Activated CD4-positive, alpha-beta T cell treated with anti-CD3 and anti-CD28 coated beads for 4 hours (primary cell): ENCODE measurements at places on chromosomes 12 and 14.
A peak's percentile ranks its signal among the peaks of the same experiment; 100 is the strongest.

- DNase-seq, result peak; percentile 15
Observed at GRCh38 chr12:92912052-92912451, 17.0 kb downstream of the EEA1 start.

GRCh38 chr12:118690506-118690905 lies 290.8 kb upstream of the SRRM4 start:
- no peak for DNase-seq

DNA sequence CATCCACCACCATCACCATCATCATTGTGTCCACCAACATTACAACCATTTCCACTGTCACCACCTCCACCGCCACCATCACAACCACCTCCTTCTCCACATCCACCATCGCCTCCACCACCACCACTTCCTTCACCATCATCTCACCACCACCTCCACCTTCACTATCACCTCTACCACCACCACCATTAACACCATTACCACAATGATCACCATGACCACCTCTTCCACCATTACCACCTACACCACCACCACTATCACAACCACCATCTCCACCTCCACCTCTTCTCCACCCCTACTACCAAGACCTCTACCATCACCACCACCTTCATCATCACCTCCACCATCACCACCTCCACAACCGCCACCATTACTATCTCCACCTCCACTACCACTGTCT lies 16.4 kb downstream of the ISCU start:
- DNase-seq, result no peak

DNA sequence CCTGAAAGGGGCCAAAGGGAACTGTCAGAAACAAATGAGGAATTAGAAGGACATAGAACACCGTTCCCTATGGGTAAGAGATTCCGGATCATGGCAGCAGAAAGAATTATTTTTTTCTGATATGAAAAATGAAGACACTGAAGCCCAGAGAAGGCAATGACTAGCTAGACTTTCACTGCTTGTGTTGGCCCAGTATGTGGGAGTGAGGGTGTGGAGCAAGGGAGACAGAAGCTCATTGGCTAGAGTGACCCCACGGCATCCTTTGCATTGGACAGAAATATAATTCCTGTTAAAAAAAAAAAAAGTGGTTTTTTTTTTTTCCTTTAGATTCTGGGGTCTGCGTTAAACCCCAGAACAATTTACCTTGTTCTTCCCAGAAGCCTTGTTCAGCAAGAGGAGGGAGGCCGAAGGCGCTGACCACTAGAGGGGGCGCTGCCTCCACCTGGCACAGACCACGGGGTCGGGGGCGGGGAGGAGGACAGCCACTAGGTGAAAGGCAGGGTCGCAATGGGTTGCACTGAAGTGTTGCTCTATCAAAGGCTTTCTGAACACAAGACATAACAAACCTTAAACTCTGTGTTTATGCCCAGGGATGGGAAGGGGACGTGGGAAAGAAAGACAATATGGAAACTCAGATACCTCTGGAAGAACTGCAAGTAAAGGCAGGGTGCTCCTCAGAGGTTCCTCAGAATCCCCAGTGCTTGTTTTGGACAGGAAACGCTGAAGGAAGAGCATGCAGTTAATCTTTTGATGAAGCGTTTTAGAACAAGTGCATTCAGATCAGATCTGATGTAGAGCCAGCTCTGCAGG lies 156.8 kb downstream of the KCNA5 start:
- no peak for DNase-seq

DNA sequence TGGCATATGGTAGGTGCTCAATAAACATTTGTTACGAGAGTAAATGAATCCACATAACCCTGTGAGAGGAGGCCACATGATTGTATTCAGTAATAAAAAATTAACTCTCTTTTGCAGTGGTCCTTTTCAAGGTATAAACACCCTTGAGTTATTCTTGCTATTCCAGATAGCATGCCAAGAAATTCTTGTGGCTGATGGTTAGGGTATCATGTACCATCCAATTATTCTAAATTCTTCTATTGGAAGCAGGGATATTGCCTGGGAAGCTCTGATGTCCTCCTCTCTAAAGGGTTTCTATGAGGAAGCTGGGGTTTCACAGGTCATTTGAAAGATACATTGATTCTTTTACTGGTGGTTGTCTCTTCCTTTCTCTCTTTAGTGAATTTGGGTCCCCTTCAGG lies 10.1 kb downstream of the AKAP6 start:
- no peak for DNase-seq

DNA sequence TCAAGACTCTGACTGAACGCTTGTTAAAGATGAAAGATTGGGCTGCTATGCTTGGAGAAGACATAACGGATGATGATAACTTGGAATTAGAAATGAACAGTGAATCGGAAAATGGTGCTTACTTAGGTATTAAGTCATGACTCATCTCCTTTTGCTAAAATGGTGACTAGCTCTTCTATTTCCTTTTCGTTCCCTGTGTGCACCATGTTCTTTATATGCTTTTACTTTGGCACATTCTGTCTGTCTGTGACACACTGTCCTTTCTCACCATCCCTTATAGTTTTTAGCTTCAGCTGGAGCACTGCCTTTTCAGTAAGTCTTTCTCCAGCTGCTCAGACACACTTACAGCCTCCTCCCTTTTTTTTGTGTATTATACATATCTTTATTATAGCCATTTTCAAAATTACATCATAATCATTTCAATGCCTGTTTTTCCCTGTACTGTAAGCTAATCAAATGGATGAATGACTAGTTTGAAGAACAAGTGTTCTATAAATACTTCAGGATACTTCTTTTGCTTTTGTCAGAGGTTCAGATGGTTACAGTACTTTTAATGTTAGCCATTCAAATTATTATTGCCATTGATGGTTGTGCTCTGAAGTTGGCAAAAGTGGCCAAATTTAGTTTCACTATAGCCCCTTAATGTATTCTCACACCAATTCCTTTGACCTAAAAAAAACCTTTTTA lies 68.6 kb downstream of the MIA2 start:
- DNase-seq, result no peak

DNA sequence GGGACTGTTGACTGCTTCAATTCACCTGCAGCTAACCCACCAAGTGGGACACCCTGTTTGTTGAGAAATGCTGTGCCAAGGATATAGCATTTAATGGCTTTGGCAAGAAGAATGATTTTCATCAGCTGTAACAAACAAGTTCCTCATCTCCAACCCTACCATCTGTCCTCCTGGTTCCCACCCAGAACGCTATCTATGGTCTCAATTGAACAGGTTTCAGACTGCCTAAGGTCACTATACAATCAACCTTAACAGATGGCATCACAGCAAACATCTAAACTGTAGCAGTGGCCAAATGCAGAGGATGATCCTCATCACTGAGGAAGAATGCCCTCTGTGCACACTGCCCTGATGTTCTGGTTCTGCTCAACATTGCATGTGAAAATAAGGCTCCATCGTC lies 546.2 kb upstream of the FOXG1 start:
- no peak for DNase-seq

DNA sequence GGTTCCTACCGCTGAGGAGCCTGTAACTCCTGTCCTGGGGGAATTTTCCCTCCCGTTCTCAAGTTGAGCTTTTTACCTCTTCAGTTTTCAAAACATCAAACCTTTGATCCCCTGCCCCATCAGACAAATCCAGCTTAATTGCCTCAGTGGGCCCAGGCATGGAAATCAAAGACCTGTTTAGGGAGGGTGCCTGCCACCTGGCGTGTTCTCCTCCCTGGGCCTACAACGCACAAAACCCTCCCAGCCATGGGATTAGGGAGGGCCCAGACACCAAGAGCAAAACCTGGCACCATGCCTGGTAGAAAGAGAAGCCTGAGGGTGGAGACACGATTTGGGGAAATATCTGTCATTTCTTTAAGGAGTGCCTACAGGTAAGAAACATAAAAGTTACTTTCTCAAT lies 672.9 kb downstream of the BCL11B start:
- DNase-seq, result no peak

- peak; percentile 74 for DNase-seq
Observed at GRCh38 chr14:88492272-88493089, 62.3 kb downstream of the PTPN21 start.

GRCh38 chr12:112944024-112944690 lies 5.9 kb downstream of the OAS3 start:
- no peak for DNase-seq

DNA sequence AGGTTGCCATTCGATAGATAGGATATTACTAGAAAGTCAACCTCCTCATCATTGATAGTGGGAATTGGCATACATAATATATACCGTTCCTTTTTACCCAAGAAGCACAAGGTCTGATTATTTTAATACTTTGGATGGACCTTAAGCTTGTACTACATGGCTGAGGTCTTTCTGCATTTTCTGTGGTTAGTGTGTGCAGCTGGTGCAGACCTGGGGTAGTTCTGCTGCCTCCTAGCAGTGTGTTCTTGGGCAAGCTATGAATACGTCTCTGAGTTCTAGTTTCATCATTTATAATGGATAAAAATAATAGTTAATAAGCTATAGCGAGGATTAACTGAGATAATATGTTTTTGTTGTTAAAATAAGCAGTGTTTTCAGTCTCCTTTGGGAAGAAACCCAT lies 2.2 kb downstream of the ZDHHC17 start:
- DNase-seq, result no peak

DNA sequence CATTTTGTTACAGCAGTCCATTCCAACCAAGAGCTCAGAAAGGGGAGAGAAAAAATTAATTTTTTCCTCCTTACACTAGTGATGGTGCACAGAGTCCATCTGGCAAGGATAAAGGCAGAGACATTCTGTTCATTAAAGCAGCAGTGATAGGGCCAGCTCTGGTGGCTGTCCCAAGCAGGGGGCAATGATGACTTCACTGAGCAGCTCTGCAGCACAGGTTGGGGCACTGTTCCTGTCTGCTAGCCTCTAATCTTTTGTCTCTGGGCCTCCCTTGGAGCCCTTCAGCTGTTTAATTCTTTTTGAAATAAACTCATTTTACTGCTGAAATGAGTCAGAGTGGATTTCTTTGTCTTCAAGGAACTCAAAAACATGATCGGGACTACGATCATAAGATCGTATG lies 200.9 kb upstream of the PLXNC1 start:
- DNase-seq, result no peak

DNA sequence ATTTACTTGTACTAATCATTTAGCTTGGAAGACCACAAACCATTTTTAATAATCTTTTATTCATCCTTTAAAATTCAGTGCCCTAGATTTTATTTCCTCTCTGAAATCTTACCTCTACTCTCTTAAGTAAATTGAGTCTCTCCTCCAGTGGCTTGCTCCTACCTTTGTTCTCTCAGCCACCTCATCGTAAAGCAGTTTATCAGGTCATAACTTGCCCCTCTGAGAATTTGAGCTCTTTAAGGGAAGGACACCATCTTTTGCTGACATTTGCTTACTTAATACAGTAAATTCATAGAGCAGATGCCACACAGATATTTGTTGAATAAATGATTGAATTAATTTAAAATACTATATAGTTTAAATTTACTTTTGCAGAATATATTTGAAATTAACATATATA lies 794.3 kb downstream of the C12orf50 start:
- DNase-seq, result no peak

DNA sequence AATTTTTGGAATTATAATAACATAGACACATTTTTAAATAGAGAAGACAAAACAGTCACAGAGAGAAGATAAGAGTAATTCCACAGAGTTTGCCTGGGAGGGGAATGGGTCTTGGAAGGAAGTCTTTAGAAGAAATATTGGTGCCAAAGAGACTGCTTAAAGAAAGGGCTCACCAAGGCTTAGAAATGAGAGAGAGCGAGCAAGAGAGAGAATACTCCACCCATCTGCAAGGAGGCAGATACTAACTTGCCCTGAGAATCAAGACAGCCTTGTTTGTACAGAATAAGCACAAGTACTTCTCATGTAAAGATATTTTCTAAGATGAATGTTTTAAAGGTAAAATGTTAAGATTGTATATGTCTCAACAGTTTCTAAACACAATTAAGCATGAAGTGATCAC lies 165.5 kb downstream of the SLC38A4 start:
- DNase-seq, result no peak

- no peak for DNase-seq
Observed at GRCh38 chr12:7499636-7500035, 3.9 kb downstream of the CD163 start.

DNA sequence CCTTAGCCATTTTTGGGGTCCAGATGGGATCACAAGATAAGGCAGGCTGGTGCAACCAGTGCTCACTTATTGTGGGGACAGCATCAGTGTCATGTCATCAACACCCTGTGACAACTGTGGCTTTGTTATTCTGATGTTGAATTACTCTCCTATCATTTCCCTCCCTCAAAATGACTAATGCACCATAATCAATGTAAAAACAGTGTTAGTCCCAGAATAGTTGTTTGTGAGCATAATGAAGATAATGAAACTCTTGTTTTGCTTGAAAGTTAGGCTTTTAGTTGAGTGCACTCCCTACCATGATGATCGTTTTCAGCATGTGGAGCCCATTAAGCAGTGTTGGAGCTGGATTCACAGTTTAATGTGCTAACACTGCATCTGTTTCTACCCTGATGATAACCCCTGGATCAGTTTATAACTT lies 151.4 kb downstream of the TMTC2 start:
- no peak for DNase-seq

GRCh38 chr12:12786706-12787601 lies 1.5 kb downstream of the APOLD1 start:
- peak; percentile 77 for DNase-seq

- DNase-seq, result no peak
Observed at GRCh38 chr12:130633771-130634170, 82.3 kb downstream of the RIMBP2 start.

DNA sequence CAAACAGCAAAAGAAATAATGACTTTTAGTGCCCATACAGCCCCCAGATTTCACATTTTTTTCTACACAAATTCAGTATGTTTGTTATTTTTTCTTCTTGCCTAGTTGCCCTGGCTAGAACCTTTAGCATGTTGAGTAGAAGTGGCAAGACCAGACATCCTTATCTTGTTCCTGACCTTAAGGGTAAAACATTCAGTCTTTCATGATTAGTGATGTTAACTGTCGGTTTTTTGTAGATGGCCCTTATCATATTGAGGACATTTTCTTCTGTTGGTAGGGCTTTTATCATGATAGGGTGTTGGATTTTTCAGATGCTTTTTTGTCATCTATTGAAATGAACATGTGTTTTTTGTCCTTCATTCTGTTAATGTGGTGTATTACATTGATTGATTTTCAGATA lies 17.1 kb downstream of the IRAK3 start:
- DNase-seq, result no peak

DNA sequence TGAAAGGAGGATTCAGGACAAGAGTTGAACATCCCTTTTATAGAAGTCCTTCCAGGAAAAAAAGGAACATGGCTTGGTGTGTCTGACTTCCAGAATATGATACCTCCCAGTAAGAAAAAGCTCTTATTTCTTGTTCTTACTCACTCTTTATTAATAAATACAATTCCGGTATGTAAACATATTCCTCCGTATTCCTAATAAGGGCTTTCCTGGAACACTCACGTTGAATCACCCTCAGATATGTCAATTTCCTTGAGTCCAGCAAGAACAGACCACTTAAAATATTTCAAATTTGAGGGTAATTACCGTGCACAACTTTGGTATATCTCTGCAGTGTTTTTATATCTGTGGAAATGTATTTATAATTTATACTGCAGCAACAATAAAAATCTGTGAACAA lies 385.6 kb downstream of the SYT1 start:
- DNase-seq, result no peak

GRCh38 chr14:98984719-98985041 lies 287.3 kb downstream of the BCL11B start:
- DNase-seq, result peak; percentile 62

GRCh38 chr14:105316968-105317510 lies 2.5 kb downstream of the PACS2 start:
- DNase-seq, result no peak
